ENCODE measurements at places on chromosomes 4 and X. TPM values are rescaled to one million over a fixed set of nuclear protein-coding genes. Genes with fewer than 3 reads are reported as not detected.

Gene MMRN1
- total RNA-seq, result not detected

Gene IQSEC2
- total RNA-seq, result 31.0 TPM

Gene CSAG3
- total RNA-seq, result not detected

Gene TEX13C
- not detected for total RNA-seq

Gene SULT1B1
- not detected for total RNA-seq

Gene CXCL8
- 17.8 TPM for total RNA-seq

Gene HTN1
- total RNA-seq, result not detected

Gene MAGEA8
- total RNA-seq, result not detected

Gene DKK2
- total RNA-seq, result not detected
